ENCODE measurements at places on chromosomes 1 and 21. TPM values are rescaled to one million over a fixed set of nuclear protein-coding genes. Genes with fewer than 3 reads are reported as not detected.

SLC9C2 gene
- not detected for polyA plus RNA-seq

RAD54L gene
- polyA plus RNA-seq, result 0.46 TPM

SLC16A4 gene
- polyA plus RNA-seq, result 0.73 TPM

ANKRD35 gene
- polyA plus RNA-seq, result not detected

LORICRIN gene
- not detected for polyA plus RNA-seq

- no peak overlapping the region for H3K4me3 ChIP-seq
- no peaks in the 10 kb centered on the region for H3K36me3 ChIP-seq
- no peak for DNase-seq
- H3K4me1 ChIP-seq, result peaks cover 22% of the 10 kb centered on the region
Measured at GRCh38 chr1:182394055-182394775, 2.6 kb upstream of the GLUL start.

- no peak overlapping the region for H3K4me3 ChIP-seq
- no peaks in the 10 kb centered on the region for H3K36me3 ChIP-seq
- H3K27me3 ChIP-seq, result no peaks in the 10 kb centered on the region
- no peaks in the 10 kb centered on the region for H3K4me1 ChIP-seq
- no peak for DNase-seq
Measured at GRCh38 chr1:245330951-245331350, 176.2 kb downstream of the KIF26B start.

GRCh38 chr1:238752327-238752726 lies 634.0 kb upstream of the CHRM3 start:
- H3K4me3 ChIP-seq, result no peak overlapping the region
- no peak for DNase-seq
- no peaks in the 10 kb centered on the region for H3K36me3 ChIP-seq
- no peak overlapping the region for H3K27ac ChIP-seq
- no peaks in the 10 kb centered on the region for H3K4me1 ChIP-seq
- H3K27me3 ChIP-seq, result no peaks in the 10 kb centered on the region

DNA sequence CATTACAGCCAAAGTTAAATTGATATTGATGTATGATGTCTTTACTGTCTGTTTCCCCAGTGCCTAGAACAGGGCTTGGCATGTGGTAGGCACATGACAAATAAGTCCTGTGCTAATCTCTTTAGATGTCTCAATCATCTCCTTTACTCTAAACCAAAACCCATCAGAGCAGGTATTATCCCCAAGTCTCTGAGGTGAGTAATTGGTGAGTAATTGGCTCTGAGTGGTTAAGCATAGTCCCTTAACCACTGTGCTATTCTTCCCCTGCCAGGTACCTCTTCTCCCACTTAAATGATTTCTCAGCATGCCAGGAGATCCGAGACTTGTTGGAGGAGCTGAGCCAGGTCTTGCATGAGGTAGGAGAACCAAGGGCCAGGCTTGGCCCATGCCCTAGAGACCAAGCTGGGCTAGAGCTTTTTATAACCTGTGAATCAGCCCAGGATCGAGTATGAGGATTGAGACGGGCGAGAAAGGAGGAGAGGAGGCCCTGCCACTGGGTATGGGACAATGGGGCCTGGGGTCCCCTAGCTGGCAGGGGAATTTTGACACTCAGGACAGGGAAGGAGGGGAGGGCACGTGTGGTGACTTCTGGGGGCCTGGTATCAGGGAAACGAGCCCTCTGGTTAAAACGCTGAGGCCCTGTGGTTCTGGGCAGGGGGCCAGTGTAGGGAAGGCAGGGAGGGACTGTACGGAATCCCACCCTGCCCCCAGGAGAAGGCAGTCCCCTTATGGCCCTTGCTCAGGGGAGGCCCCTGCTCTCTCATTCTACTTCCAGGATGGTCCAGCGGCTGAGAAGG lies 4.5 kb downstream of the CNKSR1 start:
- H3K4me1 ChIP-seq, result no peaks in the 10 kb centered on the region
- no peak overlapping the region for H3K4me3 ChIP-seq
- DNase-seq, result no peak
- no peak overlapping the region for H3K27ac ChIP-seq

DNA sequence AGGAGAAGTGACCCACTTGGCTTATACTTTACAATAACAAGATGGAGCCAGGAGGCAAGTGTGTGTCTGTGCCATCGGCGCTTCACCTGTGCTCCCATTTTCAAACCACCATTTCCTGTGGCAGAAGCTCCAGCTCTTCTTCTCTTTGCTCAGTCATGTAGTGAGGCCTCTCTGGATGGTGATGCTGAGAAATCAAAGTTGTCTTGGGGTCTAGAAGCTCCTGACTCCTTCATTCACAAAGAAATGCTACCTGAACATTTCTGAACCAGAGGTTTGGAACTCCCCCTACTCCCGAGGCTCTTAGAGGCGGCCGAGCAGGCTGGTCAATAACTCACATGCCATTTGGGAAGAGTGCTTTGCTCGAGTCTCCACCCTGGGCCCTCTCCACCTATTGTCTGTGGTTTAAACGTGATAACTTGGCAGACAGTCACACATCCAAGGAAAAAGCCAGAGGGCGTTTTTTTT lies 18.0 kb downstream of the SLAMF1 start:
- H3K27me3 ChIP-seq, result no peaks in the 10 kb centered on the region
- peaks cover 18% of the 10 kb centered on the region for H3K36me3 ChIP-seq
- no peak for DNase-seq
- H3K4me1 ChIP-seq, result peaks cover 98% of the 10 kb centered on the region
- peak overlapping the region; percentile 18 for H3K4me3 ChIP-seq

DNA sequence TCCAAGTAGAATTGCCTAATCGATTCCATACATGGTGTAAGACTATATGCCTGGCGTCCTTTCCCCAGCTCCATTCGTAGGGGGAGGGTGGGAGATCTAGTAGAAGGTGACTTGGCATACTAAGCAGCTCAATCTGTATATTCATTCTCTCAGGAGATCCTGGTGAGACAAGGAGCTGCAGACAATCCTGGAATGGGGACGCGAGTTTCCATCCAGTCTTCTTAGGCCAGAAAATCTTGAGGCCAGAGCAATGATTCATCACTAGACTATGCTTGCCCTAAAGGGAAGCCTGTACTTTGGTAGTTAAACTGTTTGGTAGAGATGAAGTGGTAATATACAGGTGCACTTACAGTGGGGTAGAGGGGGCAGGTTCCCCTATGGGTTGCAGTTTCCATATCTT lies 468.7 kb downstream of the ADGRL2 start:
- H3K27me3 ChIP-seq, result no peaks in the 10 kb centered on the region
- no peak overlapping the region for H3K27ac ChIP-seq
- H3K4me1 ChIP-seq, result no peaks in the 10 kb centered on the region
- no peaks in the 10 kb centered on the region for H3K36me3 ChIP-seq

DNA sequence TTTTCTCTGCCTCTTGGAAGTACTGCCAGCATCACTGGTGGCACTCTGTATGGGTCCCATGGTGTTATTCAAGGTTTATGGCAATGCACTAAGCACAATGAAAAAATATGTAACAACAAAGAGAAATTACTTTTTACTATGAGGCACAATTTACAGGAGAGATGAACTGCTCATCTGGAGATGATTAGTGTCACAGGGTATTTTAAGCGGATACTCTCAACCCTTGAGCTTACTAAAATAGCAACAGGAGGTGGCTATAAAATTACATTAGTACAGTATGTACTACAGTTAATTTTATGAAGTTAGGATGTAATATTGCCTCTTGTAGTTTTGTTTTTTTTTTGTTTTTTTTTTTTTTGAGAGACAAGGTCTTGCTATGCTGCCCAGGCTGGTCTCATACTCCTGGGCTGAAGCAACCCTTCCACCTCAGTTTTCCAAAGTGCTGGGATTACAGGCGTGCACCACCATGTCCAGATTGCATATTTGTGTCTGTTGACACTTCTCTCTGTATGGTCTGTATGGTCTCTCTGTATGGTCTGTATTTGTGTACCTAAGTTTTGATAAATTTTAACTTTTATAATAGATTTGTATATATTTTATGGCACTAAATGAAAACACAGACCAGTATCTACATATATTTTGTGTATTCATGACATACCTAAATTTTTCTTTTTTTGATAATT lies 175.6 kb upstream of the HP1BP3 start:
- H3K4me1 ChIP-seq, result no peaks in the 10 kb centered on the region
- H3K4me3 ChIP-seq, result no peak overlapping the region
- no peak overlapping the region for H3K27ac ChIP-seq
- H3K27me3 ChIP-seq, result no peaks in the 10 kb centered on the region
- H3K36me3 ChIP-seq, result no peaks in the 10 kb centered on the region

DNA sequence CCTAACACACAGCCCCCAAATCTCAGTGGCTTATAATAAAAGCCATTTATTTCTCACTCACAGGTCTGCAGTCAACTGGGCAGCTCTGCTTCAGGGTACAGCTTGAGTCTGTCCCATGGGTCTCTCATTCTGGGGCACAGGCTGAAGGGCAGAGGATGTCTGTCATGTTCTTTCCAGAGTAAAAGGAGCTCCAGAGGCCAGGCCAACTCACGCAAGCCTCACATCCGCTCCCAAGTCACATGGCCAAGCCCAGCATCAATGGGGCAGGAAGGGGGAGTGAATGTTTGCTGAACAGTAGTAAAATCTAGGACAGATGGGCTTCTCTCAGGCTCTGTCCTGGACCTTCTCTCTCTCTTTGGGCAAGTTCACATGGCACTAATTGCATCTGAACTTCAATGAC lies 7.1 kb upstream of the SSBP3 start:
- H3K36me3 ChIP-seq, result no peaks in the 10 kb centered on the region
- no peak overlapping the region for H3K27ac ChIP-seq
- H3K4me3 ChIP-seq, result no peak overlapping the region
- peaks cover 39% of the 10 kb centered on the region for H3K4me1 ChIP-seq
- no peaks in the 10 kb centered on the region for H3K27me3 ChIP-seq

DNA sequence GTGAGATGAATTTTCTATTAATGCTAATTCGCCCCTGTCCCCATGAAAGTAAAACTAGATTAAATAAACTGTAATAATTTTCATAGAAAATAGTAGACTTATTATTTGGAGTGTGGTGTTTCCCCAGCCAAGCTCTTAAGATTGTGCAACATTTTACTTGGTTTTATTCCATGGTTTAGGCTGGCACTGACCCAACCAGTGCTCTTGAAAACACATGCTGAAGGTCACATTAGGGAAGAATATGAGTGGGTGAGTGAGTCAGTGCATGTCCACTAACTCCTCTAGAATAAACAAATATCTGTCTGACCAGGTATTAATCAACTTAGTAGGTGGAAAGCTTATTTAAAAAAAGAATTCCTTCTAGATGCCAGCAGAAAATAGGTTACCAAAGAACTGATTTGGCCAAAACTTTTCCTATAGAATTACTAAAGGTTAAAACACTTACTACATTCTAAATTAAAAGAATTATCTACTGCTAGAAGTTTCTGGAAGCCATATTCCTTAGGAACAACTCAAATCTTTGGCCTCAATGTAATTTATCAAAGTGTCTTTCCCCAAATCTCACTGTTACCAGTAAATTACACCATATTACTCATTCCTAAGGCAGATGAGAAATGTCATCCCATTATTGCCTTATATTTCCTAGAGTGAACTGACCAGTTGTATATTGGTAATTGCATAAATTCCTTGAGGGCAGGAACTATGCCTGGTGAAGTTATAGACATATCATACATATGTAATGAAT lies 89.7 kb upstream of the RGS1 start:
- DNase-seq, result no peak
- H3K4me3 ChIP-seq, result no peak overlapping the region
- H3K27ac ChIP-seq, result no peak overlapping the region
- no peaks in the 10 kb centered on the region for H3K27me3 ChIP-seq
- no peaks in the 10 kb centered on the region for H3K36me3 ChIP-seq

DNA sequence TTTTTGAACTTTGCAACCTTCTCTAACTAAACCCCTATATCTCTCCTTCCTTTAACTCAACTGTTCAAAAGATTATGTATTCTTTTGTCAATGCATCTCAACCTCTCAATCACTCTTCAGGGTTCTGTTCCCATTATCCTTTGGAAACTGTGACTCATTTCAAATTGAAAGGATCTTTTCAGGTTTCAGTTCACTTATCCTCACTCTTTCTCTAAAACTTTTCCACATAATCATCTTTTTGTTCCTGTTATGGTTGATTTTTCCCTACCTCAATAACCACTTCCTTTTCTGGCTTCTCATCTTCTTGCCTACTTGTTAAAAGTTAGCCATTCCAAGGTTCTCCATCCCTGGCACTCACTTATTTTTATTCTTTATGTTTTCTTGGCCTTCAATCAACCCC lies 56.2 kb upstream of the NUF2 start:
- no peak overlapping the region for H3K27ac ChIP-seq
- H3K4me3 ChIP-seq, result no peak overlapping the region
- H3K4me1 ChIP-seq, result no peaks in the 10 kb centered on the region
